Large intestine (tissue), 12 donors: ENCODE measurements at places on chromosomes 3 and 15. TPM values are rescaled to one million over a fixed set of nuclear protein-coding genes. Genes with fewer than 3 reads are reported as not detected.
A peak's percentile ranks its signal among the peaks of the same experiment; 100 is the strongest.

- DNase-seq, result no peak
Observed at GRCh38 chr3:25690768-25691533, 26.2 kb upstream of the TOP2B start.

Gene COL7A1
- 121 TPM for polyA plus RNA-seq

Gene SLC15A2
- polyA plus RNA-seq, result 3.2 TPM

- DNase-seq, result peak; percentile 89
Observed at GRCh38 chr3:49349348-49350114, 8.6 kb downstream of the GPX1 start.

GRCh38 chr3:115710799-115711198 lies 87.5 kb downstream of the GAP43 start:
- no peak for DNase-seq
